ENCODE measurements at places on chromosomes 7 and 10. TPM values are rescaled to one million over a fixed set of nuclear protein-coding genes. Genes with fewer than 3 reads are reported as not detected.
A peak's percentile ranks its signal among the peaks of the same experiment; 100 is the strongest.

Gene PYROXD2
- total RNA-seq = 31.9 TPM

Gene CLCN1
- not detected for total RNA-seq

Gene ADAM12
- total RNA-seq = 0.13 TPM

Gene GDF2
- total RNA-seq = not detected

Gene PPP1R17
- total RNA-seq = 1.4 TPM

Gene CDH23
- total RNA-seq = 9.0 TPM

GRCh38 chr7:17523813-17524739, 225.6 kb downstream of the AHR start:
- peak; percentile 64 for DNase-seq

GRCh38 chr7:2575046-2575732, 16.4 kb downstream of the IQCE start:
- DNase-seq = no peak

DNA sequence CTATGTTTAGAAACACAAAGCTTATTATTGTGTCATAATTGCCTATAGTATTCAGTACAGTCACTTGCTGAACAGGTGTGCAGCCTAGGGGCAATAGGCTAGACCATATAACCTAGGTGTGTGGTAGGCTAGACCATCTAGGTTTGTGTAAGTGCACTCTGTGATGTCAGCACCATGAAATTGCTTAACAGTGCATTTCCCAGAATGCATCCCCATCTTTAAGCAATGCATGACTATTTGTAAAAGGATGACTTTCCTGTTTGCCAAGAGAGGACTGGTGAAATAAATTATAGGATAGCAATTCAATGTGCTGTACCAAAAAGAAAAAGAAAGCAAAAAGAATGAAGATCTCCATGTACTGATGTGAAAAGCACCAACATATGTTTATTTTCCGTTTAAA, 288.7 kb upstream of the AUTS2 start:
- DNase-seq = no peak

DNA sequence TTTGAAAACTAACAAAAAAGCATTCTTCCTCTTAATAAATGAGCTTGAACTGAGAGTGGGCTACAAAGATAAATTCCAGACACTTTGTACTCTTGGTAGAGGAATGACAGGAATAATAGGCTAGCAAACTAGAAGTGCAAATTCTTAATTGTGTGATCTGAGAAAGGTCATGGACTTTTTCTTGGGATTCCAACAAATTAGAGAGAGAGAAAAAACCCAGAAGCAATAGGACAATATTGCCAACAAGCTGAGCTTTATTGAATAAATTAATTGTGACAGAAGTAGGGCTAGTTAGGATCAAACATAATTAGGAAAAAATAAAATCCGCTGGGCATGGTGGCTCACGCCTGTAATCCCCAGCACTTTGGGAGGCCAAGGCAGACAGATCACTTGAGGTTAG, 41.4 kb upstream of the LAMB1 start:
- DNase-seq = no peak

- DNase-seq = no peak
Measured at GRCh38 chr7:22082553-22082885, 136.8 kb upstream of the CDCA7L start.

- no peak for DNase-seq
Measured at GRCh38 chr10:93820434-93820833, 62.7 kb downstream of the LGI1 start.

Measured in adrenal gland (tissue), 19 donors.